ENCODE measurements at places on chromosomes 6 and 20.
A peak's percentile ranks its signal among the peaks of the same experiment; 100 is the strongest.

GRCh38 chr6:20146291-20146690 is 66.0 kb downstream of the MBOAT1 start:
- no peak for DNase-seq

- DNase-seq = no peak
These were observed 16.9 kb upstream of the ZSCAN9 start for GRCh38 chr6:28208111-28208659.

DNA sequence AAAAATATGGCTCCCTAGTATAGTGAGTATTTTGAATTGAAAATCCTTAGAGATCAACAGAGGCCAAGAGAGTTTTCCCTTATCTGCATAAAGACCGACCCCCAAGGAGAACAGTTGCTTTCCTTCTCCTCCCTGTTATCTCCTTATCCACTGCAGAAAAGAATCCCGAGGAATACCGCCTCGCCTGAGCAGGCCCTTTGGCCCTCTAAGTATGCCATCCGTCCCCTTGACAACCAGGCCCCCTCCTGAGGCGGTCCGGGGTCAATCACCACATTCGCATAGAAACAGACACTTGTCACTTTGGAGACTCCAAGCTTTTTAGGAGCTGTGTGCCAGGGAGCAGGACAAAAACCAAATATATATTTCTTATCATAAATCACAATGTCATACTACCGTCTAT is 15.9 kb upstream of the GGTLC1 start:
- no peak for DNase-seq

DNA sequence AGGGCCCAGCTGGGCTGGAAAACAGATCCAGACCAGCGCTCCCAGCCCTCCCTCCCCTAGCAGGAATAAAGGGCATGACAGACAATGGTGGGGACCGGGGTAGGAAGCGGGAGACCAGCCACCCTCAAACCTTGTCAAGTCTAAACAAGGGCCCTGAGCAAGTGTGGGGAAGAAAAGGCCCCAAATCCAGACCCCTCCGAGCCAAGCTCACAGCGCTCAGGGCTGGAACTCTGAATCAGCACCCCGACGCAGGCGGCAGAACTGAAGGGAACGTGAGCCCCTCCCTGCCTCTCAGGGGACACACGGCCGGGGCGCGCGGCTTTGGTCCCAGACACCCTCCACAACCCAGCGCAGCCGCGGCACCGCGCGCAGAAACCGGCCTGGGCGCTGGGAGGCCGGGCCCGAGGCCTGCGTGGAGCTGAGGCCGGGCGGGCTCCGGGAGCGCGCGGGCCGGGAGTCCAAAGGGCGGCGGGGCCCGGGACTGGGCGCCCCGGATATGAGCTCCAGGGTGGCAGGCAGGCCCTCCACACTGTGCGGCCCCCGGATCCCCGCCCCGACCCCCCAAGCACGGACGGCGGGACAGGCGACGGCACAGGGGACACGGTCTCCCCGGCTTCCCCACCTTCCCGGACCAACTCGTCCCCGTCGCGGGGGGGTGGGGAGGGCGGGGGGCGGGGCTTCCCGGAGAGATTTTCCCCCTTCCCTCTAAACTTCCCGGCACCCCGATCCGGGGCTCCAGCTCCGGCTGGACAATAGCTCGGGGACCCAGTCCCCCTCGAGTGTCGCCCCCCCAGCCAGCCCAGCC is 641 bp downstream of the TEAD3 start:
- no peak for DNase-seq

- DNase-seq = no peak
These were observed 96.2 kb downstream of the SLC22A23 start for GRCh38 chr6:3360727-3361045.

GRCh38 chr6:151403919-151404308 is 12.6 kb upstream of the ZBTB2 start:
- DNase-seq = no peak

DNA sequence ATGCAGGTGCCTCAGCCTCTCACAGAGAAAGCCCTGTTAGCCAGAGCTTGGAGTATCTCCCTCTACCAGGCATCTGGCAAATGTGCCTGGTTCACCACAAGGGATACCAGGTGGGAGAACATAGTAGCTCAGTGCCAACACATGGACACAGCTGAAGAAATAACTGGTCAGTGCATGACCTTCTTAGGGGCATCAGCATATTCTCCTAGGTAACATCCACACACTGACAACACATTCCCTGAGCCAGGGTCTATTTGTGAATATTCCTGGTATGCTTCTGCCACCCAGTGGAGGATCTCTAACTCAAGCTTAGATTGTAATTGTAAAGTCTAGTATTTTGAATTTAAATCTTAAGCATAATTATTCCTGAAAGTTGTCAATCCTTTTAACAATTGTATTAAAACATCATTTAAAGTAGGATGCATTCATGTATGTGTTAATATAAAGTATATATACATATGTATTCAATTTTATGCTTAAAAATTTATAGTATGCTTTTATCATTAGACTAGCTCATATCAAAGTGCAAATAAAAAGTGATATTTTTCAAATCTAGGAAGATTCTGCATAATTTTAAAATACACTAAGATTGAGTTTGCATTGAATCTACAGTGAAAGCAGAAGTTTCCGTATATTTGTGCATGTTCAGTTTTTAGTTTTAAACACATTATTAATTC is 45.3 kb upstream of the COL21A1 start:
- DNase-seq = peak; percentile 40

- DNase-seq = no peak
These were observed 45.0 kb downstream of the VSTM2L start for GRCh38 chr20:37947943-37948342.

GRCh38 chr6:99867026-99867425 is 127.0 kb downstream of the MCHR2 start:
- DNase-seq = no peak

DNA sequence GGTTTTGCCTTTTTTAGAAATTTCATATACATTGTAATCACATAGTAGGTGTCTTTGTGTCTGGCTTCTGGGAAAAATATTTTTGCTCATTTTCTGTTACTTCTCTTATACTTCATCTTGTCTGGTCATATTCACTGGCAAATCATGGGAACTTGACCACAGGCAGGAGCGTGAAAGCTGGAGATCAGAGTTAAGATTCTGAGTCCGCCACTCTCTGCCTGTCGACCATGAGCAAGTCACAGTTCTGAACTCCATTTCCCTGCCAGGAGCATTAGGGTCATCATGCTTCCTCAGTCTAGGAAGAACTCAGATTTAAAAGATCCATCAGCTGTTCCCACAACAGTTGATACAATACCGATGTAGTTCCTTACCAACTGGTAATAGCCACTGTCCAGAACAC is 12.4 kb upstream of the SCGN start:
- no peak for DNase-seq

DNA sequence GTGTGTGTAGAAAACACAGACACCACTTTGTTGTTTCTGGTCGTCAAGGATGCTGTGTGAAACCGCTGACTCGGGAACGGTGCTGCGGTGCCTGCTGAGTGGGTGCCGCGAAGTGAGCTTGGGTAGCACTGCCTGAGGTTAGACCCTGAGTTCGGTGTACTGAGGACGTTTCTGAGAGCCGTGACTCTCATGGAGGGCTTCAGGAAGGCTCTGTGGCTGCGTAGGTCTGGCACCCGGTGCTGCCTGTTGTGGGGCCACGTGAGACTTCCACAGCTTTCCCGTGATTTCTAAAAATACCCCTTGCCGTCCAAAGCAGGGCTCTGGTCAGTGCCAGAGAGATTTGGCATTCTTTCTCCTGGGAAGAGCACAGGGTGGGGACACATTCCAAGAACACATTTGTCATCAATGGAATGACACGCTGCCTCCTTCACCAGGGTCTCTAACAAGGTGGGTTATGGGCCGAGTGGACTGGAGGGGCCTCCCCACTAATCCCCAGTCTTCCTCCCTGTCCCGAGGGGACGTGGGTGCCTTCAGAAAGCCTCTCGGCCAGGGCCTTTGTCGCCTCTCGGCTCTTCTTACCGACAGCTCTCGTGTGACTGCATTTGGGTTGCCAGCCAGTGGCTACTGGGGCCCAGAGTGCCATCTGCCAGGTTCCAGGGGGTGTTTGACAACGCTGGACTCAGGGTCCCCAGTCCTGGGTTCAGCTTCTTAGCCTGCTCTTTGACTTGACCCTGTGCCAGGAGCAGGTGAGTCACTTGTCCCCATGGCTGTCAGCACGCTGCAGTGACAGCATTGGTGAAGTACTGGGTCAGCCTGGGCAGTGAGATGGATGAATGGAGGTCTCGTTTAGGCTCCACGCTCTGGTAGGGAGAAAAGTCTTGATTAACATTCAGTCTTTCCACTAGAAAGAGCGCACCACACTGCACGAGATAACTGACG is 62.2 kb downstream of the SYNJ2 start:
- DNase-seq = no peak

Data from BE2C (cell line).